ENCODE measurements at places on chromosomes 12 and 14.

- DNase-seq: no peak
These were observed at the start of gene VSX2 for GRCh38 chr14:74238974-74239847. VSX2 (plus strand) TSS chr14:74239449; CDS start chr14:74239562, 113 bp downstream.

GRCh38 chr12:105337391-105337790 lies 6.9 kb downstream of the C12orf75 start:
- no peak for DNase-seq

DNA sequence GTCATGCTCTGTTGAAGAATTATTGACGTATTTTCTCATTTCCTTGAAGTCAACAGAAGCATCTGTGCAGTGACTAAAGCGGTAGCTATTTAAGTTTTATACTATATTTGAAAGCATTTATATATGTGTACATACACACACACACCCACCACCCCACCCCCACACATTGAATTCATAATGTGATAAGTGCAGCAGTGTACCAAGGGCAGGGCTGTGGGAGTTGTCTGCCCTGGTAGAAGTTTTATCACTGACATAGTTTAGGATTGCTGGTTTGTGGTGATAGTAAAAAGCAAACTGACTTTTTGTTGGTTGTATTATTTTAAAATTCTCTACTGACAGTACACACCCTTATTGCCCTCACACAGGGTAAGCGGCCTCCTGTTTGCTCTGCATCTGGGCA lies 39.1 kb downstream of the GAS2L3 start:
- peak; percentile 51 for DNase-seq

DNA sequence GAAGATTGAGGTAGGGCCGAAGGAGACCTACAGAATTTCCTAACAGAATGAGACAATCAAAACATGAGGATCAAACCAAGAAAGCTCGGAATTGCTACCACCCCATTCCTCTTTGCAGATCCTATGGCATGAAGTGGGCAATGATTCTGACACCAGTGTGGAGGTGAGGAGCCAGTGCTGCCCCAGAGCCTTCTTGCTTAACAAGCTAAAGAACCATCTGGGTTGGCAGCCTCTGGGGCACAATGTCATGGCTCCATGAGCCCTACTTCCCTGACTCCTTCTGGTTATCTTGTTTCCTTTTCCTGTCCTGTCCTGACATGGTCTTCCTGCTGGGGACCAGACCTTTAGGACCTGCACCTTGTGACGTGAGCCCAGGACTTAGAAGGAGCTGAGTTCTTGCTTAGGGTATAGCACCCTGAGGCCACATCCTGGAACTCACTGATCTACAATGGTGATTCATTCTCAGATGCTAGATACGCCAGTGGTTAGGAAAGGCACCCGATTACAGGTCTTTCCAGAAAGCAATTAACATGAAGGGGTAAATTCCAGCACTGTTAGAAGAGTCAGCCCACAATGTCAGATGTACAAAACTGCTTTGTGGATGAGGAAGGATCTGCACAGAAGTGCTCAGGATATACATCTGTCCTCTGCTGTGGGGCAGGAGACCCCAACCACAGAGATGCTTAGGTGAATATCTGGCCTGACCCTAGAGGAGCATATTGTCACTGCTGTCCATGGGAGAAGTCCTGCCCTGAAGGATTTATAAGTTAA lies 324.2 kb downstream of the ZFP36L1 start:
- no peak for DNase-seq

- DNase-seq: no peak
These were observed 78.4 kb downstream of the CATSPERB start for GRCh38 chr14:91653451-91653850.

- DNase-seq: no peak
These were observed 227.3 kb upstream of the USP15 start for GRCh38 chr12:62032870-62033269.

DNA sequence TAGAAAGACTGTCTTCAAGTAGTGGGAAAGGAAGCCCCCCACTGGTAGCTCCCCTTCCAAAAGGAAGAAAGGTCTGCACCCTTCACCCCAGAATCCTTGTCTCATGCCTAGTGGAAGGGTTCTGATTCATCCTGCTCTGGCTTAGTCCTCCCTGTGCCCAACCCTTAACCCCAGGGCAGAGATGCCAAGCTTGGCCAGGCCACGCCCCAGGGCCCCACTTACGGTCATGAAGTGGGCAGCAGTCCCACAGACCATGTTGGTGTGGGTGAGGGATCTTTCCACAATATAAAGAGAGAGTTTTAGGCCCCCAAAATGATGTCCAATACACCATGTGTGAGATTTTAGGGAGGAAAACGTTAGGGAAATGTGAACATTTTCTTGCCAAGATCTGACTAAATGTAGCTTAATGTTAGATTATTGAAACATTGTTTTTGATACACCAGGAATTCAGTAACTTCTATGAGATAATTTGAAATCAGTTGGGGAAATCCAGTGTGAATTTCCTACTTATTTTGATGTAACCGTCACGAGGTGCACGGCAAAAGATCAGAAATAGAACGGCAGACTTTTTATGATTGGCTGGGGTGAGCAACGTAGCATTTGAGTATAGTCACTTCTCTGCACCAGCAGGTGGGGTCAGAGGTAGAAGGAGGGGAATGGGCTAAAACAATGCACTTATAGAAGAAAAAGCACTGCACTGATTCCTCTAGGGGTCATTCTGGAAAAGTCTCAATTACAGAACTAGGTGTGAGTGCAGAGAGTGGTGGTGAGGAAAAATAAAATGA lies 8.2 kb upstream of the SSPN start:
- DNase-seq: no peak

DNA sequence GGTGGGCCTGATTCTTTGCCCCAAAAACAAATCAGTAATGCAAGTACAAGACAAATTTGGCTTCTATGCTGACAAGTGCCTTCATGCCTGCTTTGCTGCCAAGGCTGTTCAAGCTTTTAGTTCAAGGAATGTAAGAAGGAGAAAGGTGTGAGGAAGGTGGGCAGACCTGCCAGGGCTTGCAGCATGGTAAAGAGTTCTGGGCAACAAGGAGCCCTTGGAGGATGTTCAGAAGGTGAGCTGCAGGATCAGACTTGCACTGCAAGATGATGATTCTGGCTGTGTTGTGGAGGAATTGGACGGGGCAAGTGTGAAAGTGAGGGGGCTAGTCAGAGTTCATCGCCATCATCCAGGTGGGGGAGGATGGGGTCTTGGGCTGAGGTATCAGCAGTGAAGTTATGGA lies 167.9 kb downstream of the NUAK1 start:
- no peak for DNase-seq

GRCh38 chr14:19800282-19801117 lies 3.1 kb upstream of the OR4N2 start:
- DNase-seq: no peak

DNA sequence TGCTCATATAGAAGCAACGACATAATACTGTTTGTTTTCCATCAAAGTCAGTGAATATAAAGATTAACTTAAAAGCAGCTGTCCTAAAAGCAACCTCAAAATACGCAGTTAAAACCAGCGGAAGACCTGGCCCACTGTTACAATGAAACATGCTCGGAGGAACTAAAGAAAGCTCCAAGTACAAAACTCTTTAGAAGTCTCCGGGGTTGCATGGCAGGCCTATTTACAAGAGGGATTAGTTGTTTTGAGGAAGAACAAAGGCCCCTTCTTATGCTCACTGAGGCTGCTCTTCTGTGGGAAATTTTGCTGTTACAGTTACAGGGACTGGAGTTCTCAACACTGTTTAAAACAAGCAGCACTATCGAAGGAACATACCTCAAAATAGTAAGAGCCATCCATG lies 75.9 kb upstream of the C12orf71 start:
- no peak for DNase-seq

DNA sequence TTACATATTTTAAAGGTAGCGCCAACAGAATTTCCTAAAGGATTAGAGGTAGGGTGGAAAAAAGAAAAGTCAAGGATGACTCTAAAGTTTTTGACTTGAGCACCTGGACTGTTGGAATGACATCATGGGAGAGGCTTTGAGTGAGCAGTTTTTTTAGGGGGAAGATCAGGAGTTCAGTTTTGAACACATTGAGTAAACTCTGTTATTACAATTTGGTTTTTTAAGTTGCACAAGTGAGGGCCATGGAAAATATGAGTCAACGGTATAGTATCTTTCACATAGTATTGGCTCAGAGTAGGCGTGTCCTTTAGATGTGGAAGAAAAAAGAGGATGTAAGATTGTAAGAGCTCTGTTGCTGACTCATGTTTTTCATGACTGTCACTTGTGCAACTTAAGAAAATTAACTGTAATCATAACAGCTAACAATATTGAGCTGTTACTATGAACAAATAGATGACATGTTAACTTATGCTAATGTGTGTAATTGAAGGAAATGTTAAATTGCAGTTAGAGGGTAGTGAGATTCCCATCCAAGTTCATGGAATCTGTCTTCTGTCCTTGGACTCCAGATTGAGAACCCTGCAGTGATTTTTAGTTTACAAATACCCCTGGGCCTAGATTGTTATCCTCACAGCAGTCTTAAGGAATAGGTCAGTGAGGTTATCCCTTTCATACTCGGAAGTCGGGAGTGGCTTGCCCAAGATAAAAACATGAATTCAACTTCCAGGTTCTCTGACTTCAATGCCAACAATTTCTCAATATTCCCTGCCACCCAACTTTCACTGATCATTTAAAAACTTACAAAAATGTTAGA lies 48.2 kb upstream of the ATP2B1 start:
- no peak for DNase-seq

GRCh38 chr12:95205685-95206084 lies 11.6 kb downstream of the FGD6 start:
- DNase-seq: no peak

GRCh38 chr12:31016057-31016456 lies 57.6 kb upstream of the DDX11 start:
- no peak for DNase-seq

DNA sequence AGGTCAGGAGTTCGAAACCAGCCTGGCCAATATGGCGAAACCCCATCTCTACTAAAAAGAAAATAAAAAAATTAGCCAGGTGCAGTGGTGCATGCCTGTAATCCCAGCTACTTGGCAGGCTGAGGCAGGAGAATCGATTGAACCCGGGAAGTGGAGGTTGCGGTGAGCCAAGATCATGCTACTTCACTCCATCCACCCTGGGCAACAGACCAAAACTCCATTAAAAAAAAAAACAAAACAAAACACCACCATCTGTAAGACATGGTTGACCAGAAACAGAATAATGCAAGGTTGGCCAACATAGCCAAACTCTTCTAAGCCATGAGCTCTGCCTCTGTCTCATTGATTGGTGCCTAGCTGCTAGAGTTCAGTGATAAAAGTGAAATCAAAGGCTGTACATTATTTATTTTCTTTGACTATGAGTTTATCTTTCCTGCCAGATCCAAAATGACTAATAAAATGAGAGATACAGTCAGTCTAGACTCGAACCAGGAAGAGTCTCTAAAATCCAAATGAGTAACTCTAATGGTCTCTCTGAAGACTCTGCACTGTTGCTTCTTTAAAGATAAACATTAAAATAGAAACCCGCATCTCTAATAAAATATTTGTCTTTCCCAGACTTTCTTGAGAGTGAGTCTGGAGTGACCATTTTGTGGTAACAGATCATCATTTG lies 404.7 kb downstream of the DAD1 start:
- no peak for DNase-seq

DNA sequence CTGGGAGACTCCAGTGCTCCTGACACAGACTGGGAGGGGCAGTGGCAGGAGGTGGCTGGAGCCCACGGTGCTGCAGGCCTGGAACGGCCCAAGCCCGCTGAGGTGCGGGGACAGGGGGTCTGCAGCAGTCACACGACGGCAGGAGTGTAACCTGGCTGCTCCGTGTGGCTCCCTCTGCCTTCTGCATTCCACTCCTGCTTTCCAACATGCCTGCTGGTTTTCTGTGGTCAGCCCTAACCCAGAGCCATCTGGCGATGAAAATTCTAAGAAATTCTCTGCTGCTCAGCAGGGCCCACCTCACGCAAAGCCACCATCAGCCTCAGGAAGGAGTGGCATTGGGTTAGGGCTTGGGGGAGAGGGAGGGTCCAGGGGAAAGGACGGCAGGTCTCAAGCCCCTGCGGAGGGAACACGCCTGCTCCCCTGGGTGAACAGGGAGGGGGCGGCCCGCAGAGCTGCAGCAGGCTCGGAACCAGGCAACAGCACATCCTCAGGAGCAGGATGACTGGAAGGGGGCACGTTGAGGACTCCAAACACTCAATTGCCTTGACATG lies 5.0 kb upstream of the FBRSL1 start:
- DNase-seq: no peak

DNA sequence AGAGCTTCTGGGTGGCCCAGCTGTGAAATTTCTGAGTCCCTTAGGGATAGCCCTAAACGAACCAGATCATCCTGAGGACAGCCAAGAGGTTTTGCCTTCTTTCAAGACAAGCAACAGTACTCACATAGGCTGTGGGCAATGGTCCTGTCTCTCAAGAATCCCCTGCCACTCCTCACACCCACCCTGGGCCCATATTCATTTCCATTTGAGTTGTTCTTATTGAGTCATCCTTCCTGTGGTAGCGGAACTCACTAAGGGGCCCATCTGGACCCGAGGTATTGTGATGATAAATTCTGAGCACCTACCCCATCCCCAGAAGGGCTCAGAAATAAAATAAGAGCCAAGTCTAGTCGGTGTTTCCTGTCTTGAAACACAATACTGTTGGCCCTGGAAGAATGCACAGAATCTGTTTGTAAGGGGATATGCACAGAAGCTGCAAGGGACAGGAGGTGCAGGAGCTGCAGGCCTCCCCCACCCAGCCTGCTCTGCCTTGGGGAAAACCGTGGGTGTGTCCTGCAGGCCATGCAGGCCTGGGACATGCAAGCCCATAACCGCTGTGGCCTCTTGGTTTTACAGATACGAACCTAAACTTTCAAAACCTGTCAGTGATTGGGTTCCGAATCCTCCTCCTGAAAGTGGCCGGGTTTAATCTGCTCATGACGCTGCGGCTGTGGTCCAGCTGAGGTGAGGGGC lies 38.9 kb downstream of the DAD1 start:
- DNase-seq: peak; percentile 59

GRCh38 chr12:106031761-106032622 lies 106.8 kb downstream of the NUAK1 start:
- no peak for DNase-seq

DNA sequence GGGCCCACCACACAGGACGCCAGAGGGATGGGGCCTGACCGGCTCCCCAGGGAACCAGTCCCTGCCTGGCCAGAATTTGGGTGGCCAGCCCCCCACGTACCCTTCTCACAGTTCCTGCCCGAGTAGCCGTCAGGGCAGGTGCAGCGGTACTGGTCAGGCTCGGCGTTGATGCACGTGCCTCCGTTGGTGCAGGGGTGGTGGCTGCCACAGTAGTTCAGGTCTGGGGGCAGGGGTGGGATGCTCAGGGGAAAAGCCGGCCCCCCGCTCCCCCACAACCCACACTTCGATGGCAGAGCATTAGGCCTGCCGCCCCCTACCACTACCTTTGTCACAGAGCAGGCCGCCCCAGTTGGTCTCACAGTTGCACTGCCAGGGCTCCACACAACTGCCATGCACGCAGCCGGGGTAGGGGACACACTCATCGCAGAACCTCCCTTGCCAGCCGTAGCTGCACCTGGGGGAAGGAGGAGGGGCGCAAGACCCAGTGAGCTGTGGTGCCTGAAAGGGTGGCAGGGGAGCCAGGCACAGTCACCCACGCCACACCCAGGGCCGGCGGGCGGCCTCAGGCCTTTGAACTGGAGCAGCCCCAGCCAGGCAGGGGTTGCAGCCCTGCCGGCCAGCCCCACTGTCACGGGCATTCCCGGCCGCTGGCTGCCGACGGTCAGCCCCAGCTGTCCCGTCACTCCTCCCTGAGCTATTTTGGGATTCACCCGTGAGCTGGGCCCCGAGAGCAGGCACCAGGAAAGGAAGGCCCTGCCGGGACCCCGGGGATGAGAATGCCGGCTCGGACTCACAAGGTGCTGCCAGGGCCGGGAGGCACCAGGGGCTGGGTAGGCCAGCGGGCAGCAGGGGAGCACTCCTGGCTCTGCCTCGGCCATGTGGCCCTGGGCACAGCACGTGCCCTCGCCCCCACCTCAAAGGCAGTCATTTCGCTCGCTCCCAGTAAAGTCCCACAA lies 16.5 kb downstream of the JAG2 start:
- no peak for DNase-seq

Data from Peyer's patch (tissue), 4 donors.